Right renal cortex interstitium (tissue), 3 donors: ENCODE measurements at places on chromosomes 4 and X. TPM values are rescaled to one million over a fixed set of nuclear protein-coding genes. Genes with fewer than 3 reads are reported as not detected.

DNA sequence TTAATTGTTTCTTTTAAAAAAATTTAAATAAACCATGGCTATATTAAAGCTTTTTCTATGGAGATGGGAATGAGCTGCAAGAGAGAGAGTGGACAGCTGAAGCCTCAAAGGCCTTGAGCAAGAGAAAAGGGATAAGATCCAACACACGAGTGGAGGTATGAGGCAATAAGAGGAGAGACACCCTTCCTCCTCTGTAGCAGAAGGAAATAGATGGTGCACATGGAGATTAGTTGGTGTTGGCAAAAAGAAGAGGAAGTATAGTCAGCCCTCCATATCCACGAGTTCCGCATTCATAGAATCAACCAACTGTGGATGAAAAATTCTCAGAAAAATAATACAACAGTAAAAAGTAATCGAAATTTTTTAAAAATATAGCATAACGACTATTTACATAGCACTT lies 3.2 kb downstream of the CXorf38 start:
- DNase-seq: no peak

Gene SRPX
- 17.7 TPM for polyA plus RNA-seq

GRCh38 chr4:81378386-81378785 lies 93.3 kb downstream of the RASGEF1B start:
- no peak for DNase-seq

DNA sequence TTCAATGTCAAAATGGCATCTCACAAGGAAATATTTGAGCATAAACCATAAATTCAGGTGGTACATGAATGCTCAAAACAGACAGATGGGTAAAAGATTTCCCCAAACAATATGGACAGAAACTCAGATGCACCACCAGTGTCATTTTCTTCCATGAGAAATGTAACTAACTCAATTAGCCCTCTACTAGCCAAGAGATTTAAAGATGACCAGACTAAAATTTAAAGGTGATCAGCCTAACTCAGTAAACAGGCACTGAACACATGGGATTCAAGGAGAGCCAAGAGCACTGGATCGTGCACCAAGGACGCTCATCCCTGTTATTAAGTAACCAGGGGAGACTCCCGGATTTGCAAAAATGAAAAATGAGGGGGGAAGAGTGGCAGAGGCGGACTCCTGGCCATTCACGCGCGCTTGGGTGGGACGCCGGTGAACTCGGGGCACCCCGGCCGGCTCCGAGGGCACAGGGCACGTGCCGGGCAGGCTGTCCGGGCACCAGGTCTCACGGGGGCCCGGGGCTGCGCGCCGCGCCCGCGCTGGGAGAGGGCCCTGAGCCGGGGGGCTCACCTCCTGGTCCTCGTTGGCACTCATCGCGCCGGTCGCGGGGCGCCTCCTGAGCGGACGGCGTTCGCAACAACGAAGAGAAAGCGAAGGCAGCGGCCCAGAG lies 490 bp downstream of the RWDD4 start:
- DNase-seq: no peak

DNA sequence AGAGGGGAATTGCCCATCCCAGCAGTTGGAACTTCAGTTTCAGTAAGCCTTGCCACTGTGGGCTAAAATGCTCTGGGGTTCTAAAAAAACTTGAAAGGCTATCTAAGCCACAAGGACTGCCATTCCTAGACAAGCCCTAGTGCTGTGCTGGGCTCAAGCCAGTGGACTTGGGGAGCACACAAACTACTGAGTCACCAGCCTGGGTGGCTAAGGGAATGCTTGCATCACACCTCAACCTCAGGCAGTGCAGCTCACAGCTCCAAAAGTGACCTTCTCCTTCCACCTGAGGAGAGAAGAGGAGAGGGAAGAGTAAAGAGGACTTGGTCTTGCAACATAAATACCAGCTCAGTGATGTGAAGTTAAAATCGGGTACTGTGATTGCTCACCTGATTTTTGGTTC lies 116.7 kb upstream of the GLRA2 start:
- no peak for DNase-seq
